ENCODE measurements at places on chromosomes 13 and 19.
A peak's percentile ranks its signal among the peaks of the same experiment; 100 is the strongest.

DNA sequence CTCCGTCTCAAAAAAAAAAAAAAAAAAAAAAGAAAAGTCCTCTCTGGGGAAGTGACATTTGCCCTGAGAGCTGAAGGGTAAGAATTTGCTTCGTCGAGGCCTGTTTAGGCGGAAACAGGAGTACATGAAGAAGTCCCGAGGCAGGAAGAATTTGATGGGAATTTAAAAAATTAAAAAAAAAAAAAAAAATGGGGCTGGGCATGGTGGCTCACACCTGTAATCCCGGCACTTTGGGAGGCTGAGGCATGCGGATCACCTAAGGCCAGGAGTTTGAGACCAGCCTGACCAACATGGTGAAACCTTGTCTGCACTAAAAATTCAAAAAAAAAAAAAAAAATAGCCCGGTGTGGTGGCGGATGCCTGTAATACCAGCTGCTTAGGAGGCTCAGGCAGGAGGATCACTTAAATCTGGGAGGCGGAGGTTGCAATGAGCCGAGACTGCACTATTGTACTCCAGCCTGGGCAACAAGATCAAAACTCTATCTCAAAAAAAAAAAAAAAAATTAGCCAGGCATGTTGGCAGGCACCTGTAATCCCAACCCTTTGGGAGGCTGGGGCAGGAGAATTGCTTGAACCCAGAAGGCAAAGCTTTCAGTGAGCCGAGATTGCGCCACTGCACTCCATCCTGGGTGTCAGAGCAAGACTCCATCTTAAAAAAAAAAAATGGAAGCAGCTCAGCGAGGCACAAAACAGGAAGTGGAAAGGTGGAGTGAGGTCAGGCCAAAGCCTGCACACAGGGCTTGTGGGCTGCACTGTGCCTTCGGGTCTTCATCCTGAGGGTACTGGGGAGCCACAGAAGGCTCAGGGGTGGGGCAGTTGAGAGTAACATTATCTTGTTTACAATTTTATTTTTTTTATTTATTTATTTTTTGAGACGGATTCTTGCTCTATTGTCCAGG is 4.9 kb downstream of the BAX start:
- DNase-seq, result no peak

GRCh38 chr19:35295792-35296462 is 4.0 kb downstream of the MAG start:
- DNase-seq, result no peak

DNA sequence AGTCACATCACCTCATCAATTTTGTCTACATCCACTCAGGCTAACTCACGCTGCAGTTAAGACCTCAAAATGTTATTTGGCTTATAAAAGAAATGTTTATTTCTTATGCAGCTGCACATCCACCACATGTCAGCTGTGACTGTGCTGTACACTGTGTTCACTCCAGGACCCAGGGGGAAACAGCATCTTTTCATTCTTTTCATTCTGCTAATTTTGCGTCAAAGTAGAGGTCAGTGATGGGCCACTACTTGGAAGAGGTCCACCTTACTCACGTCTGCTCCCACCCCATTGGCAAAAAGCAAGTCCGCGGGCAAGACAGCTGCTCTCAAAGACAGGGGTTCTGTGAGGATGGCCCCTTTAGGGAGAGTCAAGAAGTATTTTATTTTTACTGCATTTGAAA is 4.5 kb upstream of the DCT start:
- no peak for DNase-seq

GRCh38 chr13:40637643-40638042 is 28.8 kb downstream of the FOXO1 start:
- DNase-seq, result no peak

DNA sequence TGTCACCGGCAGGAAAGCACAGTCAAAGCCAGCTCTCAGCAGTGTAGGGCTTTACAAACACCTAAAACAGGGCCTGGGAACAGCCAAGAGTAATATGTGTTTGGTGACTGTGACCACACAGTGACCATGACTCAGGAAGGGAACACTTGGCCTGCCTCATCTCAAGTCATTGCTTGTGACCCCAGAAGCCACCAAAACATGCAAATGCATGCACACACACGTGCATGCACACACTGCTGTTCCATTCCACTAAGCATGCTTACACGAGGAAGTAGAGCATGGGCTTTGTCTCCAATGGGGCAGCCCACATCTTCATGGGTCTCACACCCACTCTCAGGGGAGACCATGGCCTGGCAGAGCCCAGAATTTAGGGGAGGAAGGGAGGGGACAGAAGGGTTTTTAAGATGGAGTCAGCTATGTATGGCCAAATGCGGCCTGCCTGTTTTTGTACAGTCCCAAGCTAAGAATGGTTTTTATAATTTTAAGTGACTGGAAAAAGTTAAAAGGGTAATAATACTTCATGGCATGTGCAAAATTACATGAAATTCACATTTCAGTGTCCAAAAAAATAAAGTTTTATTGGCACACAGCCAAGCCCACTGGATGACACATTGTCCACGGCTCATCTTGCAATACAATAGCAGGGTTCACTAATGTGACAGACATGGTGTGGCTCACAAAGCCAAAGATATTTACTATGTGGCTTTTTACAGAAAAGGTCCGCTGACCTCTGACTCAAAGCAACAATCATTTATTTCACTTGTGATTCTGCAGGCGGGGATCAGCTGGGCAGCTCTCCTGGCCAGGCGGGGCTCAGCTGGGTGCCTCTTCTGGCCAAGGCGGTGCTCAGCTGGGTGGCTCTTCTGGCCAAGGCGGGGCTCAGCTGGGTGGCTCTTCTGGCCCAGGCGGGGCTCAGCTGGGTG is 17.3 kb downstream of the ZFR2 start:
- DNase-seq, result no peak

DNA sequence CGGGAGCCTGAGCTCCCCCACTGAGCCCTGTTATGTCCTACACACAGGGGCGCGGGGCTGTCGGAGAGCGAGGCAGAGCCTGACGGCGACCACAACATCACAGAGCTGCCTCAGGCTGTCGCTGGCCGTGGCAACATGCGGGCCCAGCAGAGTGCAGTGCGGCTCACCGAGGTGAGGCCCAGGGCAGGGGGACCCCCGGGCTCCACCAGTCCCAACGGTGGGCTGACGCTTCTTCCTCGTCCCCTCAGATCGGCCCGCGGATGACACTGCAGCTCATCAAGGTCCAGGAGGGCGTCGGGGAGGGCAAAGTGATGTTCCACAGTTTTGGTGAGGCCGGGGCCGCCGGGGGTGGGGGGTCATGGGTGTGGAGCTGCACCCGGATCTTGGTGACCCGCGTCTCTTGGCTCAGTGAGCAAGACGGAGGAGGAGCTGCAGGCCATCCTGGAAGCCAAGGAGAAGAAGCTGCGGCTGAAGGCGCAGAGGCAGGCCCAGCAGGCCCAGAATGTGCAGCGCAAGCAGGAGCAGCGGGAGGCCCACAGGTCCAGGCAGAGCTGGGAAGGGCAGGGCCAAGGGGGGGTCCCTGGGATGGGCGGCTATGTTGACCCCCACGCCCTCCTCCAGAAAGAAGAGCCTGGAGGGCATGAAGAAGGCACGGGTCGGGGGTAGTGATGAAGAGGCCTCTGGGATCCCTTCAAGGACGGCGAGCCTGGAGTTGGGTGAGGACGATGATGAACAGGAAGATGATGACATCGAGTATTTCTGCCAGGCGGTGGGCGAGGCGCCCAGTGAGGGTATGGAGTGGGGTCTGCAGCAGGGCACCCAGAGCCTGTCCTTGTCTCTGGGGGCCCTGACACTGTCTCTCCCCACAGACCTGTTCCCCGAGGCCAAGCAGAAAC is 1.2 kb upstream of the P2RY11 start:
- no peak for DNase-seq

GRCh38 chr13:33032037-33032625 is 15.9 kb downstream of the KL start:
- no peak for DNase-seq

DNA sequence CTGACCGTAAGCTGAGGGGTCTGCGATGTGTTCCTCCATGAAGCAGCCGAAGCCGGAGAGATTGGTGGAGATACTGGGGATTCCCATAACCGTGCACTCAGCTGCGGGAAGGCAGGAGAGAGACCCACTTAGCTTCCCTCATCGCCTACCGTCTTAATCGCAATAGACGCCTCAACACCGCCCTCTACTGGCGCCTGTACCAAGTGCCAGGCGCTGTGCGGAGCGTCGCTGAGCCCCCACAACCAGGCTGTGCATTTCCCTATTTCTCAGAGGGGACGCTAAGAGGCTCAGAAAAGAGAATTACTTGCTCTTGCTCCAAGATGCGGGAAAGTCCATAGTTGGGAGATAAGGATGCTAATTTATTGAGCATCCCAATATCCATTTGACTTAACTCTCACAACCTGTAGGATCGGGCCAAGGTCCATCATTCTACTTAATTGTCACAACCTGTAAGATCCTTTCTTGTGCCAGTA is 5.8 kb downstream of the FTL start:
- DNase-seq, result peak; percentile 81

DNA sequence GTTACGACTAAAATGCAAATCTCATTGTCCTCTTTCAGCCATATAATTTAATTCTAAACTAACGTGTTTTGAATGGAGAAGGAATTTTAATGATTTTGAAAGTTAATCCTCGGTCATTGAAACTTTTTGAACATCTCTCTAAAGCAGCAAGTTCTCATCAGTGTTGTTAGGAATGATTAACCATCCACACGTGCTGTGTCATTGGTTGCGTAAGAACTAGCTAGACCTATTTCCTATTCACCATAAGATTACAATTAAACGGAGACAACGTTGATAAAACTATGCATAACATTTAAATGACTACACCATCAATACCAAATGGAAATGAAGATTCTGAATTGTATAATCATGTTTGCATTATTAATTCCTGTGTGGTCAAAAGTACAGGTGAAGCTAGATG is 155.6 kb upstream of the IRS2 start:
- no peak for DNase-seq

DNA sequence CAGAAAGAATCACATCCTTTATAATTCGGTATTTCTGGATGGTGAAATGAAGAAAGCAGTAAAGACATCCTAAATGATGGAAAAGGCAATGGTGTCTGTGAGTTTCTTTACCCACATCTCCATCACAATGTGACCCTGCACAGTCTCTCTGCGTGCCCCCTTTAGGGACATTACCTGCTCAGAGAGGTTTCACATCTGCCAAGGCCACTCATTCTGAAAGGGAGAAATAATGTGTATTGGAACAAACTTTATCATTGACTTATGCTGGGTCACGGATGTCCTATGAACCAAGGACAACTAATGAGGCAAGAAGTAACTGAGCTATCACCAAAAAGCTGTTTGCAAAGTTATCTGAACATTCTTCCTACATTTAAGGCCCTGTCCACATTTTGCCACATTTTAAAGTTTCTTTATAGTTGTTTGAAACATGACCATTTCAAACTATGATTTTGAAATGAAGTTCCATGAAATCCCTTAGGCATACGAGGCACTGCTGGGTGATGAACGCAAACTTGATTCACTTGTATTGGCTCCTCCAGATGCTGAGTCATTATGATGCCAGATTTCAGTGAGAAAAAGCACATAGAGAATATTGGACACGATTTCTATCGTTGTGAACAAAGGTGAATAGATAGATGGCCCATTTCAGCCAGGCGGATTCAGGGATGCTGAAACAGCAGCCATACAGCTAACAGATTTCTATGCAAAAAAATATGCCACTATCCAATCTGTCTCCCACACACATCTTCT is 63.5 kb upstream of the HMGB1 start:
- no peak for DNase-seq

DNA sequence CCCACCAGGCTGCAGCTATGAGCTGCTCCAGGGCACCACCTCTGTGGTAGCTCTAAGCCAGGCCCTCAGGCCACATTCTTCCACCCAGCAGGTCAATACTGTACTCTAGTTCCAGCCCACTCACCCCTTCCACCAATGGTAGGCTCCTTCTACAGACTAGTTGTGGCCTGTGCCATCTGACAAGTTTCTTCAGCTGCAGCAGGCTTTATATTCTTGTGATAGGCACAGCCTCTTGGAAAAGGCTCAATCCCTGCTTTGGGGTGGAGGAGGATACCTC is 8.5 kb downstream of the MICU2 start:
- DNase-seq, result no peak

DNA sequence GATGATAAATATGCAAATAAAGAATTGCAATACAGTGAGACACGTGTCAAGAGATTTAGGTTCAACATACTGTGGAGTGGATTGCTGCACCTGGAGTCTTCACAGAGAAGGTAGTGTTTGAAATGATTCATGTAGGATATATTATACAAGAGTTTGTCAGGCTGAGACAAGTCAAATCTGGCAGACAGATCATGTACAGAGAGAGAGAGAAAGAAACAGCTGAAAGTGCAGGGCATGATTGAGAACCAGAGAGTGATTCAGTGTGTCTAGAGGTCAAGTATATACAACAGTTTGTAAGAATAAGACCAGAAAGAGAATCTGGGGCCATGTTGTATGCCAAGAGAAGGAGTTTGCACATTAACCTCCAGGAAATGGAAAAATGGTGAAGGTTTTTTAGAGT is 2.1 kb upstream of the VWA8 start:
- no peak for DNase-seq

- no peak for DNase-seq
Measured at GRCh38 chr13:41548910-41549309, 91.6 kb downstream of the RGCC start.

DNA sequence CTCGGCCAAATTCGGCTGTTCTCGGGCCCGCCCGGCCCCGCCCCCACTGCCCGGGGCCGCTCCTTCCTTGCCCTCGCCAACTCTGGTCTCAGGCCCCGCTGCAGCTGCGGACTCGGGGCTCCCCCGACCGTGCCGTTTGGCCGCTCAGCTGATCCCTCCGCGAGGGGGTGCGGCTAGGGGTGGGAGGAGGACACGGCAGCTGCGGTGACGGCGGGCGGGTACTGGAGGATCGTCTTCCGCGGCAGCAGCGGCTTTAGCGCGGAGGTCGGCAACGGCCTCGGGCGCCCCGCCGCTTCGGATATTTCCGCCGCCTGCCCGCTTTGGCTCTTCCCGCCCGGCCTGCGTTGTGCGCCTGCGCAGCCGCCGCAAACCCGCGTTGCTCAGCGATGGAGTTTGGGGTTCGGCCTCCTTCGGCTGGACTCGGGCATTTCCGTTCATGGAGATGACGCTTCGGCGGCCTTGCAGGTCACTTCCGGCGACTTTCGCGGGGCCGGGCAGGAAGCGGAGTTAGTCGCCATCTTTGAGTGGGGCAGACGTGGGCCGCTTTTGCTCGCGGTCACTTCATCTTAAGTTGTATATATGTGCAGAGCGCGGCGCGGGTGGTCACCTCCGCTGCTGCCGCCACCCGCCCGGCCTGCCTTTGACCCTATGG is 338 bp upstream of the UBE2M start:
- peak; percentile 100 for DNase-seq

DNA sequence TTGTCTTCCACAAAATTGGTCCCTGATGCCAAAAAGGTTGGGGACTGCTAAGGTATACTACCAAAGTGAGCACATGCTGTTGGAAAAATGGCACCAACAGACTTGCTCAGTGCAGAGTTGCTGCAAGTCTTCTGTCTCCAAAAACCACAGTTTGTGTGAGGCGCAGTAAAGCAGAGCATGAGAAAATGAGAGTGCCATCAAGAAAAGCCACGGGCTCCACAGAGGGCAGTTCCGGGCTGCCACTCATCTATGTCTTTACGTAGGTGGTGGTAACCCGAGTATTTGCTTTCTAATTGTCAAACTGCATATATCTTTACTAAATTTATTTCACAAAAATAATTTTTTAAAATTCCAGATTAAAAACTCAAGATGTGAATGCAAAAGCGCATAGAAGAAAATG is 123.8 kb downstream of the RNF17 start:
- DNase-seq, result no peak
